Left kidney (tissue), 8 donors: ENCODE measurements at places on chromosomes 12 and 14. TPM values are rescaled to one million over a fixed set of nuclear protein-coding genes. Genes with fewer than 3 reads are reported as not detected.

Gene KLRG1
- 3.1 TPM for polyA plus RNA-seq

- DNase-seq = no peak
Measured at GRCh38 chr12:26711569-26711968, 121.4 kb downstream of the ITPR2 start.

DNA sequence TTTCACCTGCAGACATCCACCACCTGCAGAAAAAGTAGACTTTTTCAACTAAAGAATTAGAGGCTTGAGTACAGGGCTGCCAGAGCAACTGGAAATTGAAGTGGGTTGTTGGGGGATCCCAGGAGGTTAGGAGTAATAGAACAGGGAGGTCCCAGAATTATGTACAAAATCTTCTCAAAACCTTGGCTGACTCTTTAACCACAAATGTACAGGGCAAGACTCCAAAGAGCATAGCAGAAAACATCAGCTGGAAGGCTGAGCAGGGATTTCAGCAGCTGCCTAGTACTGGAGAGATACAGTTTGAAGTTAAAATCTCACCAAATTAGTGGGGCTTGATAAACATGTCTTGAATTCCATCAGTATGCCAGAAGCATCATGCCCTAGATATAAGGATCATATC is 191.6 kb downstream of the CRADD start:
- no peak for DNase-seq

GRCh38 chr14:104698688-104699425 is 9.4 kb downstream of the INF2 start:
- DNase-seq = no peak

GRCh38 chr12:122852336-122853275 is 17.3 kb downstream of the HIP1R start:
- DNase-seq = no peak

- no peak for DNase-seq
Measured at GRCh38 chr14:53109105-53110041, 43.8 kb downstream of the DDHD1 start.

DNA sequence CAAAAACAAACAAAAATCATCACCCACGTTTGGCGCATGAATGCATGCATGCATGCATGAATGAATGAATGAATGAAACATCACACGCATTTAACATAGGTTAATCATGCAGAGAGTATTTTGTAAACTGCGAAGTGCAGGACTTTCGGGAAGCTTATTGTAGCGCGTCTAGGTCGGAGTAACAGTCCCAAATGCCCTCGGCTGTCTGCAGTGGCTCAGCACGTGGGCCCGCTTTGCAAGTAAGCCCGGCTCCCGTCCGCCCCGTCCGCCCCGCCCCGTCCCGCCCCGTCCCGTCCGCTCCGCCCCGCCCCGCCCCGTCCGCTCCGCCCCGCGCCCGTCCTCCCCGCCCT is 263 bp upstream of the IFT81 start:
- DNase-seq = no peak
